ENCODE measurements at places on chromosomes 4 and X.

- no peak for DNase-seq
Measured at GRCh38 chrX:78331708-78332107, 4.3 kb upstream of the CYSLTR1 start.

DNA sequence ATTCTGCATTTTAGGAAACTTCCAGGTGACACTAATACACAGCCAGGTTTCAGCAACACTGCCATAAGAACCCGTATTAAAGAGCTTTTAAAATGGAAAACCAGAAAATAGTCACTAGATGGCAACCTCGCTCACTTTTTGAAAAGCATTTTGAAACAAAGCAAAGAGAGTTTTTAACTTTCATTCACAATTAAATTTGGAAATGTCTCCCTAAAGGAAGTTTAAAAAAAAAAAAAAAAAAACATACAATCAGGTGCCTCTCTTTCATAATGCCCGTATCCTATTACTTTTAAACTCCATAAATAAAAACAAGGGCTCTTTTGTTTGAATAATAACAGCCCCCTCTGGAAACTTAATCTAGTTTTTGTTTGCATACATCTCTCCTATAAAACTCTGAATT, 20.3 kb downstream of the MEPE start:
- DNase-seq, result no peak

GRCh38 chrX:1597345-1598020, 6.1 kb downstream of the AKAP17A start:
- DNase-seq, result no peak

- DNase-seq, result no peak
Measured at GRCh38 chr4:182827954-182828353, 89.2 kb downstream of the DCTD start.

GRCh38 chr4:82223715-82224114, 150.1 kb downstream of the HNRNPD start:
- no peak for DNase-seq

GRCh38 chr4:26858035-26858918, 2.4 kb upstream of the STIM2 start:
- DNase-seq, result no peak

DNA sequence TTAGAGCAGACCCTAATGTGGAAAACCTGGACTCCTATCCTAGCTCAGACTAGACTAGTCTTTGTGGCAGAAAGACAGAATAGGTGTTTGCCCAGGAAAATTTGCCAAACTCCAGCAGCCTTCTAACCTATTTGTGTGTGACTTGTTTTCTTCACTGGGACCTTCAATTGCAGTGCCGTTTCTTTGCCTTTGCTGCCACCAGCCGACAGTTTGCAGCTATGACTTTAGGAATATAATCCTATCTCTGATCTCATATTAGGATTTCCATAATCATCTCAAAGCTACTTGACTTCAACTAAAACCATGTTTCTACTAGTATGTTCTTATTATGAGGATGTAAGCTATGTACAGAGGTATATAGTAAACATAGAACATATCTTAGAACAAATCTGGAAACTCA, 60.2 kb upstream of the PGAM4 start:
- no peak for DNase-seq

DNA sequence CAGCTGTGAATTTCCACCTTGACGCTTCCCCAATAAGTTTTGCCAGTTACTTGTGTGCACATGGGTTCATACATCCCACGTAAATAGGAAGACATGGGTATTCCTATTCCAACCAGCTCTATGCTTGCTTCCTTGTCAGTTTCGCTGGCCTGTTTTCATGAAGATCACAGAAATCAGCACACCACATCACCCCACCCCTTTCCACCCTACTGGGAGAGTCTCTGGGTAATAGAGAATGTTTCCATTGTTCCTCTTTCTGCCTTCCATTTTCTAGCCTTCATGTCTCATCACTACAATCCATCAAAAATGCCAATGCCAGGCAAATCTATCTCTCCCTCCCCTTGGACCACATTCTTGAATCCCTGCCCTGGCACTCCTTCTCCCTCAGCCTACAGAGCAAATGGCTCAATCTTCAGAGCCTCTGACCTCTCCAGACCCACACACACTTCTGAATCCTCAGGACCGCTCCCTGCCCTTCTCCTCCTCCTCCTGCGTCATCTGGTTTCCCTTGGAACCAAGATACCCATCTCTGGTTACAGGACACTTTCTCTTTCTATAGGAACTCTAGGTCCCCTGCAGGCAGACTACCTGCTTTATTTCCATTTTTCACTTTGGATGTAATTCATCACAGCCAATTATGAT, 323.3 kb downstream of the DHX15 start:
- DNase-seq, result no peak

DNA sequence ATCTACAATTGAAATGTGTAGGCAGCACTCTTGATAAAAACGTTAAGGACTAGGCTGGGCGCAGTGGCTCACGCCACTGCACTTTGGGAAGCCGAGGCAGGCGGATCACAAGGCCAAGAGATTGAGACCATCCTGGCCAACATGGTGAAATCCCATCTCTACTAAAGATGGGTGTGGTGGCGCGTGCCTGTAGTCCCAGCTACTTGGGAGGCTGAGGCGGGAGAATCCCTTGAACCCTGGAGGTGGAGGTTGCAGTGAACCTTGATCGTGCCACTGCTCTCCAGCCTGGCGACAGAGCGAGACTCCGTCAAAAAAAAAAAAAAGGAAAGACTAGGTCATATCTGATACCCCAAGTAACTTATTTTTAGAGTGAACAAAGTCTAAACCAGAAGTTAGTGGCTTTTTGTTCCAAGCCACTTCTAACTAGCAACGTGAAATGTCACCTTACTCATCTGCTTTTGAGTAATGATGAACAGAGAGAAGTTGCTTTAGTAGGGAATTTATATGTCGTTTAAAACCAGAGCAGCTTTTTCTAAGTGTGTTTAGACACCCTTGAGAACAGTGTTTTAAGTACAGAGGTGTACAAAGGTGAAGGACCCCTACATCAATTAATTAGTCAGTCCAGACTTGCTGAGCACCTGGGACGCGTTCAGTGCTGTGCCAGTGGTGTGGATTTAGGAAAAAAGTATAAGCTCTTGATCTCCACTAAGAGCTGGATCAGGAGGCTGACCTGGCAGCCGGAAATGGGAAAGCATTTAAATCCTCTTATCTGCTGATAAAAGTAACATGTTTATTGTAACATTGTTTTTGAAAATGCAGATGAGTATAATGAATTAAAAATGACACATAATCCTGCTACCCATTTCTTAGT, 23.5 kb downstream of the SPRY1 start:
- DNase-seq, result no peak

DNA sequence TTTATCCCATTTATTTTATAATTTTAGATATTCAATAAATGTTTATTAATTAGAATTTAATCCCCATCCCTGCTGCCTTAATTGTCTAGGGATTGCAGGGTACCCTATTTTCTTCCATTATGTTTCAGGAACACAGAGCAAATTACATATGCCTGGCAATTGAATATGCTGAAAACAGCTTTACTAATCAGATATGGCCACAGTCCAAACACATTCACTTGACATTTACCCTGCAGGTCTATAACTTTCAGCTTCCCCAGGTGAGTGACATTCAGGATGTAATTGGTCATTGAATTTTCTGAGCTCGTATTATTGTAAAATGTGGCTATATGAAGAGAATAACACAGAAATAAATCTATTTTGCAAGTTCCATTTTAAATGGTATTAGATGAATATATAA, 218.7 kb upstream of the NDST4 start:
- no peak for DNase-seq

DNA sequence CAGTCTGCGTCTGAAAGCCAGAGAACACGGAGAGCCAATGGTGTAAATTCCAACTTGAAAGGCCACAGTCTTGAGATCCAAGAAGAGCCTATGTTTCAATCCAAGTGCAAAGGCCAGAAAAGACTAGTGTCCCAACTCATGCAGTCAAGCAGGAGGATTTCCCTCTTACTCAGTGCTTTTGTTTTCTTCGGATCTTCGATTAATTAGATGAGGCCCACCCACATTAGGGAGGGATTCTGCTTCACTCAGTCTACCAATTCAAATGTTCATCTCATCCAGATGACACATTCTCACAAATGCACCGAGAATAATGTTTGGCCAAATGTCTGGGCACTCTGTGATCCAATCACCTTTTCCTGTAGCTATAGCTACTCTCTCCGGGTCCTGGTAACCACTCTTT, 91.5 kb upstream of the S100G start:
- DNase-seq, result no peak

GRCh38 chrX:16517039-16517605, 132.8 kb upstream of the S100G start:
- DNase-seq, result no peak

- no peak for DNase-seq
Measured at GRCh38 chrX:108049649-108050048, 4.8 kb downstream of the VSIG1 start.

DNA sequence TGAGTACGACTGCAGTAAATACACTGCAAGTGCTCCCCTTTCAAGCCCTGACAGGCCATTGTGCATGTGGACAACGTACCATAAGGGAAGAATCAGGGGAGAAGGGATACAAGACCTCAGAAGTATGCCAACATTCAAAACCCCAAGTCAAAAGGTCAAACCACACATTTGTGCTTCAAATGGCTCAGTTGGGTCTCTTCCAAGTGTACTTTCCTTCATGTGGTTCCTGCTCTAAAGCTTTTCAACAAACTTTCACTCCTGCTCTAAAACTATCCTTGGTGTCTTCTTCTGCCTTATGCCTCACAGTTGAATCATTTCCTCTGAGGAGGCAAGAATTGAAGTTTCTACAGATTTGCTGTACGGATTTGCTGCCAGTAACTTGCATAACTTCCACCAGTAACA, 305.7 kb upstream of the SLIT2 start:
- DNase-seq, result no peak

GRCh38 chr4:39410415-39410814, 3.7 kb downstream of the KLB start:
- DNase-seq, result no peak

DNA sequence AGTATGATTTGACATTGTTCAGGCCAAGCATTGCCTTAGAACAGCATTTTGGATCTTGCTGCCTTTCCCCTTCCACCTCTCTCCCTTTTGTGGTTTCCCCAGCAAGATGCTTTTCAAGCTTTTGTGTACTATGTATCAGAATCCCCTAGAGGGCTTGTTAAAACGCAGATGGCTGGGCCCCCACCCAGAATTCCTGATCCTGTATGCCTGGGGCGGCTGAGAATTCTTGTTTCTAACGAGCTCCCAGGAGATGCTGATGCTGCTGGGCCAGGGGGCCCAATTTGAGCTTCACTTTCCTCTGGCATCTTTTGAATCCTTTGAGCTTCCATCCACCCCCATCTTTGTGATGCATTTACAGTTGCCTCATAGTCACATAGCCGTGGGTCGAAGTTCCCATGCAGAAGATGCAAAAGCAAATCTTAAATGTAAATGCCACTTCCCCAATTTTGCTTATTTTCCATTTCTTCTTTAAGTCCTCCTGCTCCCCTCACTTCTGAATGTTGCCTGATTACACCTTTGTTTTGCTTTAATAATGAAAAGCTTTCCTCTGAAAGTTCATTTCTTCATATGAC, 18.5 kb downstream of the HCCS start:
- DNase-seq, result no peak

- no peak for DNase-seq
Measured at GRCh38 chr4:171813526-171814250, 484 bp downstream of the GALNTL6 start.

DNA sequence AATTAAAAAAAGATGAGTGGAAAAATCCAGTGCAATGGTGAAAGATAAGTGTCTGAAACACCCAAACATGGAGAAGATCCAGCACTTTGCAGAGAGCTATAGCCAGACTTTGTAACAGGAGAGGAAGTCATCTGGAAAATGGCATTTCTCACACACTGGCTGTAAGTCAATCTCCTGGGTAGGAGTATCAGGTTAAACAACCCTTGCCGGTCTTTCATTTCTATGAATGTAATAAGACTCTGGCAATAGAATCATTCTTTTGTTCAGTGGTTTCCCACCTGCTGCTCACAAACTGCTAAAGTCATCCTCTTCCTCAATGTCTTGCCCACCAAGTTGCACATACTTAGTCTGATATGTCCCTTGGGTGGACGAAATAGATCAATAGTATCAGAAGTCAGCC, 94.0 kb upstream of the ATP8A1 start:
- DNase-seq, result no peak

DNA sequence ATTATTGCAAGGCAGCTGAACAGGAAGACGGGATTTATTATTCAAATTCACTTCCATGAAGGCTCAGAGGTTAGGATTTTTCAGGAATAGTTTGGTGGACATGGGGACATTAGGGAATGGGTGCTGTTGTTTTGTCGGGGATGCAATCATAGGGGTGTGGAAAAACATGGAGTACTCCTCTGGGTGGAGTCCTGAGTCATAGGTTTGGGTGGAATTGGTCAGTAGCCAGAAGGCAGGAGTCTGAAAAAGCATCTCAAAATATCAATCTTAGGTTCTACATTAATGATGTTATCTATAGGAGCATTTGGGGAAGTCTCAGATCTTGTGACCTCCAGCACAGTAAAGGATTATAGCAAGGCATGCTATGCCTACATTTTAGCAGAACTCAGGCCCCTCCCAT, 14.5 kb upstream of the ETNPPL start:
- DNase-seq, result no peak

Measured in activated CD4-positive, alpha-beta T cell treated with anti-CD3 and anti-CD28 coated beads for 24 hours (primary cell).